Psoas muscle (tissue), 8 donors: ENCODE measurements at places on chromosomes 12 and 14.

DNA sequence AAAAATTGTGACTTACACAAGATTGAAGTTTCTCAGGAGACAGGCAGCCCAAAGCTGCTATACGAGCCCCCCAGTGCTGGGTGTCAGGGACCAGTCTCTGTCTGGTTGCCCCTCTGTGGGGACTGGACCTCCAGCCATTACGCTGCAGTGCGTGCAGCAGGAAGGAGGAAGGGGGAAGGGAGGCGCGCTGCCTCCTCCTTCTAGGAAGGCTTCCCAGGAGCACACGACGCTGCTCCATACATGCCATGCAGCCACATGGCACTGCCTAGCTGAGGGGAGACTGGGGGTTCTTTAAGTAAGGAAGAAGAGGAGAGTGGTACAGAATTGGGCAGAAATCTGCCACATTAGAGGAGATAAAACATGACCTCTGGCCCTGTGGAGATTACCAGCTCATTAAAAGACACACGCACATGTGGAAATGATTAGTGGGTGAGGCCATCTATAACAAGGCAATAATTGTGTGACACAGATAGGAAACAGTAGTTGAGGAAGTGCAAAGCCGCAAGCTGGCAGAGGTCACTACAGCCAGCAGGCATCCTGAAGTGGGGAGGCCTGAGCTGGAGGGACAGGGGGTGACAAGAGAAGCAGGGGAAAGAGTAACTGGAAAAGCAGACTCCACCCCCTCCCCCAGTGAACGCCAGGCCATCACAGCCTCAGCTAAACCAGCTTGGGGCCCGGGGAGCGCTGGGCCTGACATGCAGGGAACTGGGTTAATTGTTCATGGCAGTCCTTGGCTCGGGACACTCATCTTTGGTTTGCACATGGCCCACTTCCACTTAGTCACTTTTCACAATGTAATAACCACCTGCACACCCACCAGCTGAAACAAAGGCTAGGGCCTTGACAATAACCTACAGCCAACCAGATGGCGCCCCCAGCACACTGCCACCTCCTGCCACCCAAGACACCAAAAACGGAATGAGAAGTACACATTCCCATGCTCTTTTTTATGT lies 39.6 kb downstream of the CCDC88C start:
- no peak for DNase-seq

- DNase-seq: no peak
These were observed 29.6 kb upstream of the GRIN2B start for GRCh38 chr12:14010989-14011388.

- no peak for DNase-seq
These were observed 310.5 kb downstream of the ETNK1 start for GRCh38 chr12:22935501-22935900.

DNA sequence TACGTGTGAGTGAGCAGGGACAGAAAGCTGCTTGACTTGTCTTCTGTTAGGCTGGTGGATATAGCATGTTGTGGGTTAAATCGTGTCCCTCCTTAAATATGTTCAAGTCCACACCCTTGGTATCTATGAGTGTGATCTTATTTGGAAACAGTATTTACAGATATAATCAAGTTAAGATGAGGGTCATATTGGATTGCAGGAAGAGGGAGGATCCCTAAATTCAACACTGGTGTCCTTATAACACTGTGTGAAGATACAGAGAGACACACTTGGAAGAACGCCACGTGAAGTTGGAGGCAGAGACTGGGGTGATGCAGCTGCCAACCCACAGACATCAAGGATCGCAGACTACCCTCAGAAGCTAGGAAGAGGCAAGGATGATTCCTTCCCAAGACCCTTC lies 275.2 kb upstream of the SSTR1 start:
- no peak for DNase-seq

DNA sequence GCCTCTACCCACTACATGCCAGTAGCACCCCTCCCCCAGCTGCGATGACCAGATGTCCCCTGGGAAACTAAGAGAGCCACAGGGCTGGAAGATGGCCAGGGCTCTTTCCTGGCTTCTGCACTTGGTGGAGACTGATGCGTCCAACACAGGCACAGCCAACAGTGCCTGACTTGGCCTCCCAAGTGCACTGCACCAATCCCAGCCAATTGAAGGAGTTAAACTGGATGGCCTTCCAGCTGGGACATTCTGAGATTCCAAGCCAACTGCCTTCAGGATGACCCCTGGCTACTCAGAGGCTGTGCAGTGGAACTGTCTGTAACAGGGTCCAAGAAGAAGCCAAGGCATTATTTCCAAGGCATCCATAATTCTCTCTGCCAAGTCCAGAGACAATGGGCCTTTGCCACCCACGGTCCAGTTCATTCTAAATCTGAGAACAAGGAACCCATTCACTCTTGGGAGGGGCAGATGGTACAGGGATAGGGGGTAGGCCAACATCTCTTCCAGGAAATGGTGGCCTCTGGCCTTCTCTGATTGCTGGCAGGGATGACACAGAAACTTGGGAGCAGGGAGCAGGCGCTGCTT lies 35.2 kb downstream of the PRIMA1 start:
- no peak for DNase-seq

DNA sequence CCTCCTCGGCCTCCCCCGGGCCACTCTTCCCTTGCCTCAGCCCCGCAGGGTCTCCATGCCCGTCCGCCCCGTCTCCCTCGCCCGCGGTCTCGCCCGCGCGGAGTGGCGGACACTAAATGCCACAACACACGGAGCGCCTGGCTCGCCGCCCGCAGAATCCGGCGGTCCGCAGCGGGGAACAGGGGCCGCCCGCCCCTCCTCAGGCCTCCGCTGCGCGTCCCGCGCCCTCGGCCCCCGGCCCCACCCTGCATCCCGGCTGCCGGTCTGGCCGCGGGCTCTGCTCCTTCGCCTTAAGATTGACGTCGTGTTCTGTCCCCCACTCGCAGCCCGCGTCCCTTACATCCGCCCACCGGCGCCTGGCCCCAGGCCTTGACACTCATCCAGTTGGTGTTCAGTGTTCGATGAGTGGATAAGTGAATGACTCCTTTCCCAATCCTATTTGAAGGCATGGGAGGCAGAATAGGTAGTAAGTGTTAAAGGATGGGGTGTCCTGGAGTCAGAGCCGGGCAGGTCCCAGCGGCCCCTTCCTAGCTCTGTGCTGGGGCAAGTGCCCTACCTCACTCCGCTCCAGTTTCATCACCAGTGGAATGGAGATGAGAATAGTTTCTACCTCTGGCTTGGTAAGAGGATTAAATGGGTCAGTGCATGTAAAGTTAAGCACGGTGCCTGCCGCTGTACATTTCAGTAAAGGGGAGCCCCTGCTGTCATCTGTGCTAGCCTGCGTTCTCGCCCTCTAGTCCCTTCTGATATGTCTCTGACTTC lies 622 bp downstream of the TECPR2 start:
- peak; percentile 67 for DNase-seq

- no peak for DNase-seq
These were observed 593.8 kb downstream of the TRHDE start for GRCh38 chr12:72865921-72866320.

GRCh38 chr14:91875525-91876286 lies 8.4 kb upstream of the TC2N start:
- DNase-seq: no peak

DNA sequence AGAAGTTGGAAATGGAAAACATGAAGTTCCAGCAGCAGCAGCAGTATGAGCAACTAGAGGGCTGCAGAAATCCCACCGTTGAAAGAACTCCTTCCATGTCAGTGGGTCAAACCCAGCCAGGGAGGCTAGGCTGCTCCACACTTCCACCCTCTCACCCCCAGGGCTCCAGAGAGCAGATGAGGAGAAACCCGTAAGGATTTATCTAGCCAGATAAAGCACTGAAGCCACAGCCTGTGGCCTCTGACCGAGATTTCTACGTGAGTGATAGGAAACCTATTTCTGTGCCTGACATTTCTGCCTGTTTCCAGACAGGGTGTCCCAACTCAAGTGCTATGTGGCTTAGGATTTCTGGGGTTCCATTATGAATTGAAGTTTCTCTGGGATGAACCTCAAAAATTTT lies 100.0 kb upstream of the EEA1 start:
- DNase-seq: no peak

GRCh38 chr14:39673270-39673711 lies 241.1 kb upstream of the FBXO33 start:
- no peak for DNase-seq

- no peak for DNase-seq
These were observed 521 bp upstream of the PCED1B start for GRCh38 chr12:47078733-47079467.

- DNase-seq: no peak
These were observed 88.3 kb downstream of the RIN3 start for GRCh38 chr14:92601757-92602417.
